Lung (tissue), 17 donors: ENCODE measurements at places on chromosomes 3 and 15.

DNA sequence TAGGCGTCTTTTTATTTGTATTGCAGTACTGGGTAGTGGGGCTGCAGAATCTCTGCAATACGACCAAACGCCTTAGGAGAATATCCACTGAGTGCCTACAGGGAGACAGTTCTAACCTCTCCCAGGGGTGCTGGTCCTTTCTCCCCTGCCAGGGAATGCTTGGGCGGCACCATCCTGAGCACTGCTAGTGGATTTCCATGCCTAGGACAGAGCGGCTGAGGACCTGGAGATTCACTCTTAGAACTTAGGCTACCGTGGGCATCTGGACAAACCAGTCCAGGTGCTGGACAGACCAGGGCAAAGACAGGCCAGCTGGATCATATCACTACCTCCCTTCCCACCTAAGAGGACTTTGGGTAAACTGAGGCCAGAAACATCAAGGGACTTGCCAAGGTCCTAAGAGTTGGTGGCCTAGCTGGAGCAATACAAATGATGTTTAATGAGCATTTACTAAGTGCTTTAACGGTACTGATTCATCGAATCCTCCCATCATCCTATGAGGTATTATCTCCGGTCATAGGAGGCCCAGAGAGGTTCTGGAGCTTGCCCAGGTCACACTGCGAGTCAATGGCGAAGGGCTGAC, 902 bp downstream of the TMEM44 start:
- H3K27ac ChIP-seq, result no peak overlapping the region
- H3K4me3 ChIP-seq, result peak overlapping the region; percentile 62
- H3K36me3 ChIP-seq, result no peaks in the 10 kb centered on the region
- no peaks in the 10 kb centered on the region for H3K4me1 ChIP-seq
- no peaks in the 10 kb centered on the region for H3K27me3 ChIP-seq
- no peak for DNase-seq

- no peak overlapping the region for H3K4me3 ChIP-seq
- peak overlapping the region; percentile 59 for H3K27ac ChIP-seq
- no peaks in the 10 kb centered on the region for H3K4me1 ChIP-seq
- H3K27me3 ChIP-seq, result no peaks in the 10 kb centered on the region
- no peak for DNase-seq
These were observed 11.2 kb downstream of the TNFSF10 start for GRCh38 chr3:172511783-172512762.

GRCh38 chr3:59877263-59878037, 827.6 kb upstream of the CFAP20DC start:
- H3K27me3 ChIP-seq, result peaks cover 2% of the 10 kb centered on the region
- H3K36me3 ChIP-seq, result no peaks in the 10 kb centered on the region
- DNase-seq, result no peak
- no peak overlapping the region for H3K4me3 ChIP-seq

DNA sequence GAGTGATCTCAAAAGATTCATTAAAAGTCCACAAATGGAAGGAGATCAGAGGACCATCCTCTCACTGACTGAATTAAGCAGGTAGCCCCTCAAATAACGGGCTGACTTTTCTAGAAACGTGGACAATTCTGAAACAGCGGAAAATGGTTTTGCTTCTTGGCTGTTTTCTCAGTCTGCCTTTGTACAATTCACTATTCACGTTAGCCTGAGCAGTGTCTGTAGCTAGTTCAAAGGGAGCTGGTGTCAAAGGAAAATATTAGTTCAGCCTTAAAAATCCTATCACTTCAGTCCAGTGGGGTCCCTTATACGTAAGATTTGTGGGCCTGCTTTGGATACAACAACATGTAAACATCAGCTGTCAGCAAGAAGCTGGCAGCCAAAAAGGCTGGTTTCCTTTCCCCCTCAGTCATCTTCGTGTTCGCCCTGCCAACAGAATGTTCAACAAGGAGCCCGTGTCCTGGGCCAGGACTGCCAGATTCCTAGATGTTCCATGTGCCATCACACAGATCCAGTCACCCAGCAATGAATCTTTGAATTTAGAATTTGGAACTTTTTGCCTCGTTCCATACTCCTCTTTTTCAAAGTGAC, 19.3 kb downstream of the LMCD1 start:
- peak; percentile 56 for DNase-seq
- no peak overlapping the region for H3K27ac ChIP-seq
- peaks cover 11% of the 10 kb centered on the region for H3K4me1 ChIP-seq

DNA sequence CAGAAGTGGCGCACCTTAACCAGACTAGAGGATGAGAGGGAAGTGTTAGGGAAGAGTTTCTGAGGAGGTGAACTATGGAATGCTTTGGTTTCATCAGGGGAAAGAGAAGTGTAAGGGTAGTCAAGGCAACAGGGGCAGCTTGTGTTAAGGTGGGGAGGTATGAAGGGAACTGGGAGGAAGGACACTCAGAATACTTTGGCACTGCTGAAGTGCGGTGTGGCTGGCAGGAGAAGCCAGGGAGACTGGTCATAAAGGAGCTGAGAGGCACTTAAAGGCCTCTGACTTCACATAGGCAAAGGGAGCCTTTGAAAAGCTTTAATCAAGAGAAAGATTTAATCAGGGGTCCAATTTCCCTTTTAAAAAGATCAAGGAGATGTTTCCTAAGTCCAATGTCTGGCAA, 129.0 kb downstream of the ERC2 start:
- H3K4me1 ChIP-seq, result no peaks in the 10 kb centered on the region
- no peak overlapping the region for H3K4me3 ChIP-seq
- DNase-seq, result no peak
- no peaks in the 10 kb centered on the region for H3K27me3 ChIP-seq
- H3K36me3 ChIP-seq, result no peaks in the 10 kb centered on the region
- H3K27ac ChIP-seq, result no peak overlapping the region

GRCh38 chr15:39488516-39488915, 92.4 kb upstream of the THBS1 start:
- H3K27me3 ChIP-seq, result no peaks in the 10 kb centered on the region
- no peak overlapping the region for H3K4me3 ChIP-seq
- H3K36me3 ChIP-seq, result no peaks in the 10 kb centered on the region
- no peak overlapping the region for H3K27ac ChIP-seq
- DNase-seq, result peak; percentile 58

GRCh38 chr3:133487920-133488540, 85.5 kb upstream of the CDV3 start:
- H3K27ac ChIP-seq, result no peak overlapping the region
- no peak overlapping the region for H3K4me3 ChIP-seq
- no peaks in the 10 kb centered on the region for H3K4me1 ChIP-seq

GRCh38 chr3:134846911-134847317, 51.9 kb downstream of the EPHB1 start:
- H3K27ac ChIP-seq, result no peak overlapping the region
- peak; percentile 56 for DNase-seq
- H3K27me3 ChIP-seq, result no peaks in the 10 kb centered on the region

- H3K27me3 ChIP-seq, result no peaks in the 10 kb centered on the region
- no peak for DNase-seq
- no peak overlapping the region for H3K4me3 ChIP-seq
- no peaks in the 10 kb centered on the region for H3K36me3 ChIP-seq
- no peaks in the 10 kb centered on the region for H3K4me1 ChIP-seq
These were observed 79.1 kb downstream of the ARRDC4 start for GRCh38 chr15:98039596-98039995.

GRCh38 chr15:94370206-94370935, 139.0 kb downstream of the MCTP2 start:
- no peak overlapping the region for H3K27ac ChIP-seq
- no peaks in the 10 kb centered on the region for H3K27me3 ChIP-seq
- H3K4me1 ChIP-seq, result no peaks in the 10 kb centered on the region
- DNase-seq, result peak; percentile 14

GRCh38 chr3:42411429-42411828, 1.0 kb upstream of the LYZL4 start:
- no peaks in the 10 kb centered on the region for H3K36me3 ChIP-seq
- DNase-seq, result no peak
- H3K4me3 ChIP-seq, result no peak overlapping the region
